ENCODE measurements at places on chromosomes 2 and 18.
A peak's percentile ranks its signal among the peaks of the same experiment; 100 is the strongest.

GRCh38 chr2:99850084-99850710, 292.2 kb downstream of the AFF3 start:
- DNase-seq, result no peak

DNA sequence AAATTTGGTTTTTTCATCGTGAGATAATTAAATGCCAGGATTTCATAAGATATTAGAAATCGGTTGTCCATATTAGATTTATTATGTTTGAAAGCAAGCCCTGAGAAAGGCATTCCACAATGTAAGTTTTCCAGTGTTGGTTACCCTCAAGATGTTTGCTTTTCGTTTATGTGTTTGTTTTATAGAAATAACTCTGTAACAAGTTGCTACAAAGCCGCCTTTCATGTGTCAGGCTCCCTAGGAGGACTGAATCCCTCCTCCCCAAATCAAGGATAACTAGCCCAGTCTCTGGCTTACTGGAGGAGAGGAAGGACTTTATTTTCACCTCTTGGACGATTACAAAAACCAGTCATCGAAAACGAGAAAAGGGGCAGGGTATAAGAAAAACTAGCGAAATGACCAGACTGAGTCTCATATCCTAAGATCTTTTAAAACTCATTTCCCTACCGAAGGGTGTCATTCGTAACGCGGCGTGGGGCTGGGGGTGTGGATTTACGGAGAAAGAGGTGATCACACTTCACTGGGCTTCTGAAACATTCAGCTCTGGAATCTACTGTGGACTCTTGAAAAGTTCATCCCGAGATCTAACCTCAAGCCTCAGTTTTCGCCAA, 1.0 kb upstream of the PEX13 start:
- DNase-seq, result peak; percentile 29

GRCh38 chr2:6181525-6181924, 489.3 kb downstream of the SOX11 start:
- no peak for DNase-seq

DNA sequence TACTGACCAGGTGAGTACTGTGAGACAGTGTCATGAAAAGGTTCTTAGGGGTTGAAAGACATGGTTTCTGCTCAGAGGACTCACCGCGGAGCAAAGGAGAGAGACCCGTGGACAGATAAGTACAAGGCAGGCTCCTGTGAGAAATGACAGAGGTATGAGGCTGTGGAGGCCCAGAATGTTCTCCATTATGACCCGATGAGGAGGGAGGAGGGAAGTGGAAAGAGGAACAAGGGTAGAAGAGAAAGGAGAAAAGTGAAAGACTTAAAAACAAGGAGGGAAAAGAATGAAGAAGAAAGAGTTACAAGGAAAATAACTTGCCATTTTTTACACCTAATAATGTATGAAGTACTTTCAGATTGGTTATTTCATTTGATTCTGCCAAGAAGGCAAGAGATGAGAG, 29.8 kb downstream of the MAPRE3 start:
- DNase-seq, result no peak

- DNase-seq, result no peak
Observed at GRCh38 chr2:230751062-230751461, 38.4 kb downstream of the CAB39 start.

GRCh38 chr2:52404866-52405265, 1362.7 kb upstream of the CHAC2 start:
- DNase-seq, result no peak

Data from pons (tissue), 1 donor.